ENCODE measurements at places on chromosomes 7 and 10. TPM values are rescaled to one million over a fixed set of nuclear protein-coding genes. Genes with fewer than 3 reads are reported as not detected.

NOS3 gene
- total RNA-seq: 6.2 TPM

HTR7 gene
- not detected for total RNA-seq

ITPRIP gene
- total RNA-seq: 18.3 TPM

HGF gene
- not detected for total RNA-seq

CHCHD3 gene
- total RNA-seq: 63.4 TPM

MXI1 gene
- total RNA-seq: 48.2 TPM

AS3MT gene
- 1.4 TPM for total RNA-seq

ACSM6 gene
- total RNA-seq: not detected

PIK3AP1 gene
- 4.1 TPM for total RNA-seq

CPVL gene
- not detected for total RNA-seq

GSTO2 gene
- total RNA-seq: 2.7 TPM

PRTFDC1 gene
- 2.7 TPM for total RNA-seq

CHST3 gene
- 0.36 TPM for total RNA-seq

VWDE gene
- total RNA-seq: 1.4 TPM

AGBL3 gene
- 2.9 TPM for total RNA-seq

FRA10AC1 gene
- 15.8 TPM for total RNA-seq

LAMB1 gene
- 0.36 TPM for total RNA-seq

KCNIP2 gene
- 2.4 TPM for total RNA-seq

CALHM1 gene
- not detected for total RNA-seq

MMRN2 gene
- total RNA-seq: not detected

PLEKHS1 gene
- not detected for total RNA-seq

CHAT gene
- not detected for total RNA-seq

AHCYL2 gene
- 9.6 TPM for total RNA-seq

GIMAP5 gene
- total RNA-seq: 37.6 TPM

HTR5A gene
- not detected for total RNA-seq

LBX1 gene
- total RNA-seq: not detected

CYP26A1 gene
- total RNA-seq: not detected

DGKB gene
- not detected for total RNA-seq

TUBAL3 gene
- not detected for total RNA-seq

RASSF4 gene
- 1.9 TPM for total RNA-seq

OR2A7 gene
- 2.1 TPM for total RNA-seq

HECW1 gene
- total RNA-seq: not detected

EVX1 gene
- total RNA-seq: not detected

OR2A2 gene
- total RNA-seq: not detected

Measured in activated CD8-positive, alpha-beta T cell treated with anti-CD3 and anti-CD28 coated beads for 36 hours (primary cell).